ENCODE measurements at places on chromosomes 6 and 20.

- no peak for DNase-seq
Measured at GRCh38 chr6:116094041-116094440, 6.6 kb upstream of the NT5DC1 start.

DNA sequence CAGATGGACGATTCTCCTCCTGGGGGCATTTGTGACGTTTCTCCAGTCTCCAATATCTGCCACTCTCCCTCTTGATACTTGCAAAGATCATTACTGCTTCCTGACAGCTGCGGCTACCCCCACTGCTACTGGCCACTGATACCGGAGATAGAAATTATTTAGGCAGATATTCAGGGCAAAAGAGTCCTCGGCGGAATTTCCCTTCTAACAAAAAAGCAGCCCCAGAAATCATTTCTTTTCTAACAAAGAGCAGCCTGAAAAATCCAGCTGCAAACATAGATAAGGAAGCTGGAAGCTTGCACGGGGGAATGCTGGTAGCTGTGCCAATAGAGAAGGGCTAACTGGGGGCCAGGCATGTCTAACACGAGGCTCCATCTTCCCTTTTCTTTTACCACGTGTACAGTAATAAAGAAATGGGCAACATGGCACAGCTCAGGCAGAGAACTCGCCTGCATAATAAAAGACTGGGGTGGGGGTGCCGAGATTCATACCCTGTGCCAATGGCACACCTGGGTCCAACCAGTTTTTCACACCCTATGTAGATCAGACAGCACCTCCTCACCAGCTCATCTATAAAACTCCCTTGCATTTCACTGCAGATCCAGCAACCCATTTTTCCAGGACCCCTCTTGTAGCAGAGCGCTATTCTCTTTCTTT lies 6.1 kb downstream of the TP53RK start:
- DNase-seq, result no peak

- no peak for DNase-seq
Measured at GRCh38 chr6:112014483-112014882, 39.4 kb upstream of the CCN6 start.

- no peak for DNase-seq
Measured at GRCh38 chr6:98944168-98944567, 3.6 kb downstream of the FBXL4 start.

DNA sequence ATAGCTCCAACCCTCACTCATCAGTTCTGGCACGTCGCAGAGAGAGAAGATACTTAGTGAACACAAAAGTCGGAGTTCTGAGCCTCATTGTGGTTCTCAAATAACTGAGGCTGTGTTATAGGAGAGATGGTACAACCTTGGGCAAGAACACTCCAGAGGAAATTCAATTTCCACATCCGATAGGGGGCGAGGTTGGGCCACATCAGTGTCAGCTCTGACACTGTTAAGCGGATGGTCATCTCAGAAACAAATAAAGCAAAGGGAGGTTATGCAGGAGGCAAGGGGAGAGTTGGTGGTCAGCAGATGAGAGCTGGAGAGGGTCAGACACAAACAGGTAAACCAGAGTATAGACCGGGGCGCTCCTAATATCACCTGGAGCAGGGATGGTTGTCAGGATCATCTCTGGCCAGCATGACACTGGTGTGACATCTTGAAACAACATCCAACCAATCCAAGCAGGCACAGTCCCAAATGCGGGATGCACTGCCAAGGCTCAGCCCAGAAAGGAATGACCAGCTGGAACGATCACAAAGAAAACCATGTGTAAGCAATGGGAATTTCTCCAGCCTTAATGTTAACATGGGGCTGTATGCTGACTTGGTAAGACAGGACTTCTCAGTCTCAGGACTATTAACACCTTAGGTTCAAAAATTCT lies 331.8 kb downstream of the HACE1 start:
- DNase-seq, result peak; percentile 94

DNA sequence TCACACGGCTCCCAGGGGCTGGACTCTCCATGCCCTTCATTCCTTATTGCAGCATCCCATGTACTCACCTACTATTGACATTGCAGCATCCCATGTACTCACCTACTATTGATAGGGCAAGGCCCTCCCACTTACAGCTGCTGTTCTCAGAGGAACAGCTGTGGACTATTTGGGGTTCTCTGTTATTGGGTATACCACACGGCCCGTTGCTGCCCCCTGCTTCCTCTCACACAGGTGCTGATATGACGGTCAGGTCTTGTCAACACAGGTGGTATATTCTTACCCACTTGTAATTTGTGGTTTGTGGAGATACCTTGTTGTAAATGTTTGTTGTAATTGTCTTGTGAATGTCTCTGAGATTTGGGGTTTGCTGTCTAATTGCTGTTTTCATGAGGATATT lies 18.8 kb downstream of the ALDH5A1 start:
- no peak for DNase-seq

DNA sequence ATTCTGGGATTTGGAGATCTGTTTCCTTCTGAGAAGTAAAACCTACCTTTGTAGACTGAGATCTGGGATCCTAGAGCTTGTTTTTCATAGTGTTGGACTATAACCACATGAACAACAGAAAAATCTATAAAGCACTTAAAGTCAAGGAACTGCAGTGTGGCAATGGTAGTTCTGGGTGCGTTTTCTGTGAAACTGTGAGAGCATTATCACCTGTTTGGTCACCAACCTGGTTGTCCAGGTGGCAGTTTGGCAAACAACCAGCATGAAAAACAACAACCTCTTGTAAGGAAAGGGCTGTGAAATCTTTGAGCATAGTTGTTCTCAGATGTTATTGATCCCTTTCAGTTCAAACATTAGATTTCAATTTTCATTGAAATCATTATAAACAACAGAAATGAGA lies 215.8 kb upstream of the CITED2 start:
- DNase-seq, result no peak

GRCh38 chr6:112697265-112697664 lies 350.1 kb downstream of the RFPL4B start:
- no peak for DNase-seq

DNA sequence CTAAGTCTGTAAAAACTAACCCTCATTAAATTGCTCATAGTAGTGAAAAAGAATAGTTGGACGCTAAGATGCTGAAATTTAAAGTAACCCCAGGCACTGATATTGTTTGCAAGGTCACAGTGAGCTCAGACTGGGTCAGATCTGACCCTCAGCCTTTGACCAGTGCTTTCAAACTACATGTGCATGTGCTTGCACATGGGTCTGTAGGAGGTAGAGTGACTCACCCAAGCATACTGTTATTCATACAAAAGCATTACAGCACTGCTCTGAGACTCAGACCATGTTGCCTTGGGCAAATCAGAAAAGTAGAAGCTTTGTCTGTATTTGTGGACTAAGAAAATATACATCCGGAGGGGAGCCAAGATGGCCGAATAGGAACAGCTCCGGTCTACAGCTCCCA lies 326.4 kb upstream of the MARCKS start:
- no peak for DNase-seq

GRCh38 chr20:15913391-15914025 lies 659.7 kb downstream of the KIF16B start:
- no peak for DNase-seq

DNA sequence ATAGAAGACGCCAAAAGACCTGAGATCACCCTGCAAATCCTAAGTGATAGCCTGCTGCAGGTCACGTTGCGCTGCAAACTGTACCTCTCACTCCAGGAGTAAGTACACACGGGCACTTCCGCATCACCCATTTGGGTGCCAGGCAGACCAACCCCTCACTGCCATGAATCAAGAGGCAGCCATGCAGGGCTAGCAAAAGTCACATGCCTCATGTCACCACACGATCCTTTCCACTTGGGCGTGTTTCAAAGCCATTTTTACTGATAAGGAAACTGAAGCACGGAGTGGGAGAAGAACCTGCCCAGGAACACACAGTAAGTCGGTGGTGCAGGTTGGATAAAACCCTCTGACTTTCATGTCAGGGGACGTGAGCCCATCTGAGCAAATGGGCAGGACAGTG lies 37.0 kb downstream of the BPIFB1 start:
- DNase-seq, result no peak

- no peak for DNase-seq
Measured at GRCh38 chr6:24131751-24132150, 5.7 kb downstream of the NRSN1 start.

DNA sequence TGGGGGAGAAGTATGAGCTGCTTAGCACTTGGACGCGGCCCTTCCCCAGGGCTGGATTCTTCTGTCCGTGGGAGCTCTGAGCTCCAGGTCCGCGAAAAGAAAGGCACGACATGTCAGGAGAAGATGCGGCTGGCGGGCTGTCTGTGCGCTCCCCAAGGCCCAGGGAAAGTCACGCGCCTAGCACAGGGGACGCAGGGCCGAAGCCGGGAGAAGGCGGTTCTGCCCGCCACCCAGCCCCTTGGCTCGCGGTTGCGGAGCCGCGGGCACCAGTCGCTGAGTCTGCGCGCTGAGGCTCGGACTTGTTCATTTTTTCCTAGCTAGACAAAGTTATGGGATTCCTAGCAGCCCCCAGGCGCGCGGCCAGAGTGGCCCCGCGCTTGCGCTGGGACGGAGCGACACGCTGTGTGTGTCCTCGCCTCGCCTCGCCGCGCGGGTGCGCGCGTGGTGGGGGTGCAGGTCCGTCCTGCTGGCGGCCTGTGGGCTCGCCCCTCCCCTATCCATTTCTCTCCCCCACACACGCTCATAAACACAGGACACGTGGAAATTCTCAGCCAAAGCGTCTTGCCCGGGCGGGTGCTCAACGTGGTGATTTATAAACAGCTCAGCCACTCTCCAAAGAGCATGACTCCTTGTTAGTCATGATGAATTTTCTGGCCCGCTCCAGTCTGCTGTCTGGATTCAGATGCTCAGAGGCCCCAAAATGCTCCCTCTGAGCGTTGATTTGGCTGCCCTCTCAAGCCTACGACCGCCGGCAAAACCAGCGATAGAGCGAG lies 1.9 kb upstream of the POU3F2 start:
- no peak for DNase-seq

- DNase-seq, result no peak
Measured at GRCh38 chr6:36246506-36247268, 23.2 kb upstream of the PNPLA1 start.

GRCh38 chr6:111713236-111713635 lies 107.6 kb upstream of the TRAF3IP2 start:
- no peak for DNase-seq

- DNase-seq, result peak; percentile 81
Measured at GRCh38 chr6:33279971-33280511, 3.1 kb downstream of the B3GALT4 start.

GRCh38 chr6:160256445-160256844 lies 2.2 kb downstream of the SLC22A2 start:
- DNase-seq, result no peak

- DNase-seq, result no peak
Measured at GRCh38 chr6:147080225-147080624, 124.0 kb upstream of the STXBP5 start.

DNA sequence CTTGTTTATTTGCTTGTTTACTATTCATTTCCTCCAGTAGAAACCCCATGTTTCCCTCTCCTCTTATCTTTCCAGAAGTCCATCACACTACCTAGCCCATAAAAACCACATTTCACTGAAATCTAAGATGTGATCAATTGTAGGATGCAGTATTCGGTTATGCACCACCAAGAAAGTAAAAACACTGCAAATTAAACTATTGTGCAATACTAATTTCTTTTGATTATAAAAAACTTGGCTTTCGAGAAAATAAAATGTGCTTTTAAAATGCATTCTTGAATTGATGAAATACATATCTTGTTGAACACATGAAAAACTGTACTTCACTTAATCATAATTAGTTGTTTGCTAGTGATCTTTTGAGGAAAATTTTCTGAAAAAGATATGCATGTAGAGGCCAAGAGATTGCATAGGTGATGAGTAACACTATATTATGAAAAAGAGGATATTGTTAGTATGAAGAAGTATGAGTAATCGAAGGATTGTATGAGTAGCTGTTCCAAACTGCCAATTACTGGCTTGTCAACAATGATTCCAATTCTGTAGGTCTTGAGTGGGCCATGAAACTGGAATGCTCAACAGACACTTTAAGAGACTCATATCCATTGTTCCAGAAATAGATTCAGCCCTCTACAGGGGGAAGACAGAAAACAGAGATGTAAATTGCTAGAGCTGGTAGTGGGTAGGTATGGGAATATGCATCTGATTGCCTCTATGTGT lies 79.7 kb downstream of the RNF217 start:
- DNase-seq, result no peak

GRCh38 chr6:144140867-144141266 lies 9.4 kb upstream of the STX11 start:
- DNase-seq, result no peak

DNA sequence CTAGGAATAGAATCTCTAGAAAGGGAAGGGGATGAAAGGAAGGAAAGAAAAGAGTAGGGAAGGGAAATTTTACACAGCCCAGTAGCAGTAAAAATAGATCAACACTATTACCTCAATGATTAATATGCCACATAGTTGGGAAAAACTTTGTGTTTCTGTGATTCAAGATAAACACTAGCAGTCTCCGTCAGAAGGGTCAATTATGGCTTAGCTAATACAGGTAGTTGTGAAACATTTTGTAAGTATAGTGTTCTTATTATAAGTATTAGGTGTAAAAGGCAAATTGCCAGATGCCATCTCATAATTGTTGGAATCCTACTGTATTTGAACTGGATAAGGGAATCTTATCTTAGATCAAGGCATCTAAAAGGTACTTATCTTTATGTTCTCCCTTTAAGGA lies 165.7 kb downstream of the MTFR2 start:
- DNase-seq, result no peak

GRCh38 chr6:41171908-41172307 lies 9.0 kb upstream of the TREM2 start:
- no peak for DNase-seq

GRCh38 chr6:32796848-32797776 lies 19.7 kb downstream of the HLA-DOB start:
- DNase-seq, result peak; percentile 62

GRCh38 chr6:167690931-167691330 lies 135.8 kb upstream of the AFDN start:
- DNase-seq, result peak; percentile 23

DNA sequence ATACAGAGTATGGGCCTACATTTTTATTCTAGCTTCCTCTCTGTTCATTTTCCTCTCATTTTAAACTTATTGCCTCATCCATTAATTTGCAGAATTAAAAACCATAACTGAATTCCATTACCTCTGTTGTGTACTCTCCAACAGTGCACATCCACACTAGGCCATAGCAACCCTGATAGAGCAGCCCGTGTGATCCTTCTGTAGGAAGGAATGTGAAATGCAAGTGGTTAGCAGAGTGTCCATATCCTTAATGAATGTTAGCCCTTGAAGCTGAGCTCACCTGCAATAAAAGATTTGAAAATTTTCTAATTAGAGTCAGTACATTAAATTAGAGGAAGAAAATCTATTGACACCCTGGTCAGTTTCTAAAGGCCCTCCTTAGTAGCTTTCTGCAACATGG lies 6.5 kb upstream of the GRIK2 start:
- DNase-seq, result no peak

Measured in cerebellar cortex (tissue), 1 donor.